Stimulated activated CD8-positive, alpha-beta memory T cell treated with anti-CD3 and anti-CD28 coated beads, Interleukin-2, amount 100 ng/mL, for 1 hour (primary cell): ENCODE measurements at places on chromosomes 13 and 19.

- no peak for DNase-seq
Observed at GRCh38 chr13:110137680-110138009, 169.3 kb downstream of the COL4A1 start.

DNA sequence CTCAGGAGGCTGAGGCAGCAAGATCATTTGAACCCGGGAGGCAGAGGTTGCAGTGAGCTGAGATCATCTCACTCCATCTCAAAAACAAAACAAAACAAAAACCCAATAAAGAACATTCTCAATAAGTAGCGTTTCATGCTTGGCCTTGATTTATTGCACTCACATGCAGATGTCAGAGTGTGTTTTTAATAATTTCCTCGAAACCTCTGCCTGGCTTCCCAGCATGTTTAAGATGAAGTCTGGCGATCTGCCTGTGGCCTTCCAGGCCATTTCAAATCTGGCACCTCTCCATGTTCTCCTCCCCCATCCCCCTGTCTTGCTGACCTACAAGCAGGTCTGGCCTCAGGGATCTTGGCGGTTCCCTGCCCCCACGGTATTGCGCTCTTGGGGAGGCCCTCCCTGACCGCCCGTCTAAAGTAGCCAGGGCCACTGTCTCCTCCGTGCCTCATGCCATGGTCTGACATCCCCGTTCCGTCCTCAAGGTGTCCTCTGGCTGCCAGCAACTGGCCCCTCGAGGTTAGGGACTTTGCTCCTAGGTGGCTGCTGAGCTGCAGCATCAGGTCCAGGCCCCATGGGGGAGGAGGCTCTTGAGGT is 1.6 kb downstream of the WDR88 start:
- no peak for DNase-seq

DNA sequence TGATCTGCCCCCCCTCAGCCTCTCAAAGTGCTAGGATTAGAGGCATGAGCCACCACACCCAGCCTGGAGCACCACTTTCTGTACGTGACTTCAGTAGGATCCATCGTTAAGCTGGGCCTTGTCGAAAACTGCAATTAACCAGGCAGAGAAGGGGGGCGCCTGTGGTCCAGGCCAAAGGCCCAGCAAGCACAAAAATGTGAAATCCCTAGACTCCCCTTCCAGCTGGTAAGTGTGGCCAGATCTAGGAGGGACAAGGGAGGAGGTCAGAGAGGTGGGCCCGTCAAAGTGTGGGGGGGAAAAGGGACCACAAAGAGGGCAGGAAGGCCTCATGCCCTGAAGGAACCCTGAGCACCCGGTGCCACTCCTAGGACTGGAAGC is 13.8 kb downstream of the DDX39A start:
- DNase-seq = no peak

DNA sequence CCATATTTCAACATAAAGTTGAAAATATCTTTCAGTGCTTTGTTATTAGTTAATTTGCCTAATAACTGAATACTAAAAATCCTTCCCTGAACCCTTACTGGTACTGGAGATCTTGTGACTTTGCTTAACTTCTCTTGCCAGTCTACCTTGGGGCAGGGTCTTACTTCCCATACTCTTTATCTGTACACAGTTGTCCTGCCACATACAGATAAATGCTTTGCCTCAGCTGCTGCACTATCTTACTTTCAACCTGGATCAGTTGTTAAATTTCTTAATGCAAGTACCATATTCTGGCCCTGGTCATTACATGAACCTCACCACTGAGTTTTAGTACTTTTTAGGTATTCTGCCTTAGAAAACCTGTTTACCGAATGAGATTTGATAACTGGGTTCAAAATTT is 107.6 kb downstream of the PIBF1 start:
- no peak for DNase-seq

GRCh38 chr19:45200568-45200967 is 22.0 kb downstream of the BLOC1S3 start:
- no peak for DNase-seq

DNA sequence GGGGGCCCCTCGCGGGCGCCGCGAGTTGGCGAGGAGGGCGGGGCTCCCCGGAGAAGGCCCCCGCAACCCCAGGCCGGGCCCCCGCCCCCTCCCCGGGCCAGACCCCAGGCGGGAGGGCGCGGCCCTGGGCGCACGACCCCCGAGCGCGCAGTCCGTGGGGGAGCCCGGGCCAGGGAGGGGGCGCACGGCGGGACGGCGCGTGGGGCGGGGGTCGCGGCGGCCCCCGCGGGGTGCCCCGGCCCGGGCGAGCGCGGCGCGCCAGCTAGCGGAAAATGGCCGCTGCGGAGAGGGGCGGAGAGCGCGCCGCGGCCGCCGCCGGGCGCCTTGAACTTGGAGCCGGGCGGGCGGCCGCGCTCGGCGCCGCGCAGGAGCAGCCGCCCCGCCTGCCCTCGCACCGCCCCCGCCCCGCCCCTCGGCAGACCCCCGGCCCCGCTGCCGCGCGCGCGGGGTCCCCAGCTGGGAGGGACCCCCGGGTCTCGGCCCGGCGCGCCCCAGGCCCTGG is 6.4 kb upstream of the NFIC start:
- DNase-seq = no peak

- DNase-seq = no peak
Observed at GRCh38 chr19:3369337-3370213, 3.2 kb downstream of the NFIC start.

GRCh38 chr19:5914358-5914774 is 312 bp downstream of the CAPS start:
- no peak for DNase-seq

DNA sequence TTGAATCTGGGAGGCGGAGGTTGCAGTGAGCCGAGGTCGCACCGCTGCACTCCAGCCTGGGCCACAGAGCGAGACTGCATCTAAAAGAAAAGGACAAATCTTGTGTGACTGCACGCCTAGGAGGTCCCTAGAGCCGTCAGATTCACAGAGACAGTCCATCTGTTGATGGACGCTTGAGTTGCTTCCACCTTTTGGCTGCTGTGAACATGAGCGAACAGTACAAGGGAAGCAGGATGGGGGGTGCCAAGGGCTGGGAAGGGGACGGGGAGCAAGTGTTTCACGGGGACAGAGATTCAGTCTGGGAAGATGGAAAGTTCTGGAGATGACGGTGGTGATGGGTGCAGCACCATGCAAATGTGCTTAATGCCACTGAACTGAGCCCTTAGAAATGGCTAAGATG is 78.7 kb downstream of the GNG7 start:
- no peak for DNase-seq

DNA sequence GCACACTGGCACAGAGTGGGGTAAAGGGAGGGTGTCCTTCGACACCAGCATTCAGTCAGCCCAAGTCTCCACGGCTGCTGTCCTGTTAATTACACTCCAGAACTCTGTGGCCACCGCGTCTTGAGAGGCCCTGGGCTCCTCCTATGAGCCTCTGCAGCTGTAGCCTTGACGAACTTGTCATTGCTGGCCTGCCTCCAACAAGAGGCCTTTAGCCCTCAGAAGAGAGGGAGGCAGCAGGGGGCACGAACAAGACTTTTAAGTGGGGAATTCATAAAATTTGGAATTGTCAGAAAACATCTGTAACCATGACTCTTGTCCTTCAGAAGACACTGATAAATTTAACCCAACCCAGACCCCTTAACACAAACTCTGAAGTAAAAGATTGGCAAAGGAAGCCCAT is 241.9 kb downstream of the UQCRFS1 start:
- DNase-seq = no peak

- no peak for DNase-seq
Observed at GRCh38 chr19:16385296-16385695, 60.7 kb downstream of the KLF2 start.

DNA sequence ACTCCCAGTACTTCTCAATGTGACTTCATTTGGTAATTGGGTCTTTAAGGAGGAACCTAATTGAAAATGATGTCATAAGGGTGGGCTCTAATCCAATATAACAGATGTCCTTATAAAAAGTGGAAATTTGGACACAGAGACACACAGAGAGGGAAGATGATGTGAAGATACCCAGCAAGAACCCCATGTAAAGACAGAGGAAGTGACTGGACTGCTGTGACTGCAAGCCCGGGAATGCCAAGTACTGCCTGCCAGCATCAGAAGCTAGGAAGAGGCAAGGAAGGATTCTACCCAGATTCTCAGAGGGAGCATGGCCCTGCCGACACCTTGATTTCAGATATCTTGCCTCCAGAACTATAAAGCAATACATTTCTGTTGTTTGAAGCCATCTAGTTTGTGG is 239.3 kb downstream of the KCTD12 start:
- DNase-seq = no peak

- no peak for DNase-seq
Observed at GRCh38 chr19:8575467-8575997, 1.7 kb downstream of the MYO1F start.

GRCh38 chr19:54207983-54208783 is 7.5 kb downstream of the RPS9 start:
- no peak for DNase-seq

DNA sequence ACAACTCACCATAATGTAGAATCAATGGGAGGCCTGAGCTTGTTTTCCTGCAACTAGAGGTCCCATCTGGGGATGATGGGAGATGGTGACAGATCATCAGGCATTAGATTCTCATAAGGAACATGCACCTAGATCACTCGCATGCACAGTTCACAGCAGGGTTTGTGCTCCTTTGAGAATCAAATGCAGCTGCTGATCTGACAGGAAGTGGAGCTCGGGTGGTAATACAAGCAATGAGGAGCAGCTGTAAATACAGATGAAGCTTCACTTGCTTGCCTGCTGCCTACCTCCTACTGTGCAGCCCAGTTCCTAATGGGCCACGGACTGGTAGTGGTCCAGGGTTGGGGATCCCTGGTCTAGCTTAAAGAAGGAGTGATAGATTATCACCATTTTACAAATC is 33.0 kb downstream of the KPNA3 start:
- DNase-seq = no peak

- no peak for DNase-seq
Observed at GRCh38 chr19:8110931-8111330, 38.5 kb downstream of the FBN3 start.

GRCh38 chr19:19134687-19135158 is 3.6 kb downstream of the TMEM161A start:
- no peak for DNase-seq

DNA sequence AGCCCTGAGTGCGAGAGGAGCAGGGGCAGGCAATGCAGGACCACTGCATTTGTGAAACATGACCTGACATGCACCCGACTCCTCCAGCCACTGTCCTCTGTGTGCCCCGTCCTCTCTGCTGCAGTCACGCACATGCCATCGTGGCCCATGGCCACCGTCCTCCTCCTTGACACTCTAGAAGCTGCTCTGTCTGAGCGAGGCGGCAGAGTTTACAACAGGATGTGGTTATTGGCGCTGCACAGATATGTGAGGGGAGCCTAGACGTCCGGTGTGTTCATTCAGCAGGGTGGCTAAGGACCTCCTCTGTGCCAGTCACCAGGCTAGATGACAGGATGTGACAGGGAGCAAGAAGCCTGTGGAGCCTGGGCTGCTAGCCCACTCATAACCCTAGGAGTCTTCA is 277.8 kb downstream of the FOXO1 start:
- DNase-seq = peak; percentile 62

DNA sequence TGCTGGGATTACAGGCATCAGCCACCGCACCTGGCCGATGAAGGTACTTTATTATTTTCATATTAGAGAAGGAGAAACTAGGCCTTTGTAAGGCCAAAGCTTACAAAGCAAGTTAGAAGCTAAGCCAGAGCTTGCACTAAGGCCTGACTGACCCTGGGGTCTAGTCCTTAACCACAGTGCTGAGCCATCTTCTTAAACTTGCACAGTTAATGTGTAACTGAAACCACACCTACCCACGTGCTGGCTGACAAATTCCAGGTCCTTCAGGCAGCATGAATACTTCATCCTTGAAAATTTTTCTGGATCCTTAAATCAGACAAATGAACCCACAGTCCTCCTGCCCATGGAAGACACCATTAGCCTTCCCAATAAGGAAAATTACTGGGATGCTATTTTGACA is 880.6 kb downstream of the UQCRFS1 start:
- no peak for DNase-seq

GRCh38 chr19:33177417-33177979 is 16.6 kb upstream of the LRP3 start:
- peak; percentile 63 for DNase-seq

- no peak for DNase-seq
Observed at GRCh38 chr13:45602183-45603170, 13.1 kb downstream of the ERICH6B start.

- peak; percentile 58 for DNase-seq
Observed at GRCh38 chr19:12669270-12670158, 2.9 kb downstream of the WDR83 start.

- DNase-seq = no peak
Observed at GRCh38 chr13:109401891-109402290, 384.5 kb downstream of the IRS2 start.

GRCh38 chr13:76792731-76793347 is 93.4 kb downstream of the KCTD12 start:
- DNase-seq = no peak

- DNase-seq = no peak
Observed at GRCh38 chr13:30119476-30119875, 187.9 kb downstream of the KATNAL1 start.

- no peak for DNase-seq
Observed at GRCh38 chr13:112772539-112772909, 82.7 kb downstream of the ATP11A start.

DNA sequence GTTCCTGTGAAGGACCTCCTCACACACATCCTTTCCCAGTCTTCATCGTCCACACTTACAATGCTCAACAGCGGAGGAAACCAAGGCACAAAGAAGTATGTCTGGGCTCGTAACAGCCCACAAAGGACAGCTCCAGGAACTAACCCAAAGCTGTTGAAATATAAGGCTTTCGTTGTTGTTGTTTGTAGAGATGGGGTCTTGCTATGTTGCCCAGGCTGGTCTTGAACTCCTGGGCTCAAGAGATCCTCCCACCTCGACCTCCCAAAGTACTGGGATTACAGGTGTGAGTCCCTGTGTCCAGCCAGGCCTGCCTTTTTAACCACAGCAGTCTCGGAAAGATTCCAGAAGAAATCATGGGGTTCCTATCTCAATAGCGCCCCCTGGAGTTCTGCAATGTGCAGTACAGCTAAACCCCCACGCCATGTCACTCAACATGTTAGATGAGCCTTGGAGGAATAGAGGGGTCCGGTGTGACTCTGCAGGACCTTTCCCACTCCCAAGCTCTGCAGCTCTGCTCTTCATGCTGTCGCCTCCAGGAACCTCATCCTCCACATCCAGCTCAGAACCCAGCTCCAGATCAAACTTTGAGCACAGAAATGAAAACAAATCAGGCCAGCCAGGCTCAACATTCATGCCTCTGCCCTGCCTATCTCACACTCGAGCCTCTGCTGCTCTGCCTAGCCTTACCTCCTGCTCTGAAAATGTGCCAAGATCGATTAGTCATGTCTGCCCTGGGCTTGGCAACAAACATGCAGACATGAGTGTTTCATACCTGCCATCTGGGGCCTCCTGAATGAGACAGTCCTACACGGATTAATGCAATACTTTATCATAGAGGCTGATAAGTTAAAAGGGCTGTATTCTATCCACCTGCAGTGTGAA is 7.5 kb downstream of the PLA2G4C start:
- DNase-seq = peak; percentile 7

GRCh38 chr19:7149956-7150705 is 80.6 kb downstream of the ZNF557 start:
- DNase-seq = no peak
